Left ventricle myocardium inferior (tissue), 1 donor: ENCODE measurements at places on chromosomes 12 and 14. TPM values are rescaled to one million over a fixed set of nuclear protein-coding genes. Genes with fewer than 3 reads are reported as not detected.

Gene SLCO1B3
- 0.60 TPM for total RNA-seq

Gene GIT2
- total RNA-seq = 50.5 TPM

Gene ASIC1
- 0.96 TPM for total RNA-seq

Gene TMTC2
- 3.4 TPM for total RNA-seq

Gene CAPZA3
- not detected for total RNA-seq

Gene TRIM9
- 0.27 TPM for total RNA-seq

Gene ATG2B
- total RNA-seq = 10.0 TPM
